ENCODE measurements at places on chromosomes 13 and 19.

GRCh38 chr13:110616103-110617101 is 1.1 kb downstream of the NAXD start:
- no peak for DNase-seq

GRCh38 chr13:30773561-30773960 is 38.2 kb downstream of the ALOX5AP start:
- no peak for DNase-seq

DNA sequence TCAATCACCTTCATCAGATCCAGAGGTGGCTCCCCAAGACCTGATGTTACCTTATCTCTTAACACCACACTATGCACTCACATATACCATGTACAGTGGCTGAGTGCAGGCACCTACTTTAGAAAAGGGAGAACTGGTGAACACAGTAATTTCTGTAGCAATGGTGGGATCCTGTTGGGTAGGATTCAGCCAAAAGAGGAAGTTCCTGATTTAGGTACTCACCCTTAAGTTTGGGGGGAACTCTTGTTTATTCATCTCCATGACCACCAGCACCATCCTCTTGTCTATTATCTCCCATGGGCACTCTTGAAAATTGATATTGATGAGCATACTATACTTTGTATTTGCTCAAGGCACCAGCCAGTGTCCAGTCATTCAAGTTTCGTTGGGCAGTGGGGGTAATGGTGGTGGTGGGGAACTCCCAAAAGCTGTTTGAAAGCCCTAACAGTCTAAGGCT is 324.4 kb downstream of the LMO7 start:
- DNase-seq = no peak

DNA sequence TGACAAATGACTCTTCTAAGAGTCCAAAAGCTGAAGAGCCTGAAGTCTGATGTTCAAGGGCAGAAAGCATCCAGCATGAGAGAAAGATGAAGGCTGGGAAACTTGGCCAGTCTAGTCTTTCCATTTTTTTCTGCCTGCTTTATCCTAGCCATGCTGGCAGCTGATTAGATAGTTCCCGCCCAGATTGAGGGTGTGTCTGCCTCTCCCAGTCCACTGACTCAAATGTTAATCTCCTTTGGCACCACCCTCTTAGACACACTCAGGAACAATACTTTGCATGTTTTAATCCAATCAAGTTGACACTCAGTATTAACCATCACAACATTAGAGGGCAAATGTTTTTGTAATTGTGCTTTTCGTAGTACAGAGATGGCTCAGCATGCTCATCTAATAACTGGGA is 267.5 kb upstream of the KLHL1 start:
- no peak for DNase-seq

- no peak for DNase-seq
Measured at GRCh38 chr13:35603593-35604285, 127.2 kb upstream of the MAB21L1 start.

GRCh38 chr13:77172650-77173049 is 145.7 kb upstream of the FBXL3 start:
- DNase-seq = no peak

- DNase-seq = peak; percentile 38
Measured at GRCh38 chr19:48635966-48636858, 967 bp downstream of the DBP start.

GRCh38 chr13:106814463-106814862 is 246.5 kb upstream of the ARGLU1 start:
- no peak for DNase-seq

DNA sequence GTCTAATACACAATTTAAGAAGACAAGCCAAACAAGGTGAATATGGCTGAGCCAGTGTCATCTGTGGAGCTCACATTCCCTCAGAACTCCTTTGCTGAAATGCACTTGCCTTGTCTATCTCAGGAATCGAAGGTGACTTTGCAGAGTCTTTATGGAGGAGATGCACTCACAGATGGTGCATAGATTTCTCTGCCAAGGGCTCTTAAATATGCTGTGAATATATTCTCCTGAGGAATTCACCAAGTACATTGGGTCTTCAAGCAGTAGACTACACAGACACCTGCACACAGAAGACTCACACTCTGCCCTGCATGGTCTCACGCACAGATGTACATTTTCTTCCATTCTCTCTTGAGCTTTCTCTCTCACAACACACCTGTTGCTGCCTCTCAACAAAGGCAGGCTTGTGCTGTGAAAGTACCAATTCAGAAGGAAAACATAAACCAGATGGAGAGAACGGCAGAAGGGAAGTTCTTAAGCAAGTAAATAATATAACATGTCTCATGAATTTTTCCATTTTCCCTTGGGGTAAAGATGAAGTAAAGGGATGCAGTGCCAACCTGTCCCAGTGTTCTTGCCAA is 174.7 kb downstream of the DLEU7 start:
- no peak for DNase-seq

GRCh38 chr19:34254698-34255432 is 511 bp downstream of the GARRE1 start:
- DNase-seq = no peak

Measured in NCI-H446 (cell line).